ENCODE measurements at places on chromosomes 4 and X. TPM values are rescaled to one million over a fixed set of nuclear protein-coding genes. Genes with fewer than 3 reads are reported as not detected.

DNA sequence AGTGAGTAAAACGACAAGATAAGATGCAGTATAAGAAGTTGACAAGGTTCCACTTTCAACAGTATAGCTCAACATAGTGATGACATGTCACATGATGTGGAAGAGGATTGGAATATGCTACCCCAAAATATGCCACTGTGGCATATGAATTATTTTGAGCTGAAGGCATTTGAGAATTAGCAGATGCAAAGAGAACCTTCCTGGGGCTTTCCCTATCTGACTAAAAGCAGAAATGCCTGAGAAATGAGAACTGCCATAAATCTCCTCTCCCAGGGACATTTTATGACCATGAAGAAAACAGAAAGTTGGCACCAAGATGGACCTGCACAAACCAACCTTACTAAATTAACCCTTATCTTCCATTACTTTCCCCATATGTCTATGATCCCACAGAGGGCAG lies 24.8 kb downstream of the CDKN2AIP start:
- H3K27me3 ChIP-seq: no peaks in the 10 kb centered on the region
- no peak for DNase-seq
- peaks cover 10% of the 10 kb centered on the region for H3K4me1 ChIP-seq
- H3K36me3 ChIP-seq: no peaks in the 10 kb centered on the region
- no peak overlapping the region for H3K4me3 ChIP-seq
- H3K27ac ChIP-seq: no peak overlapping the region

- no peak overlapping the region for H3K27ac ChIP-seq
- DNase-seq: no peak
- no peak overlapping the region for H3K4me3 ChIP-seq
These were observed 93.4 kb downstream of the EMCN start for GRCh38 chr4:100424376-100424775.

- no peaks in the 10 kb centered on the region for H3K27me3 ChIP-seq
- no peaks in the 10 kb centered on the region for H3K4me1 ChIP-seq
- H3K27ac ChIP-seq: no peak overlapping the region
- no peak for DNase-seq
- no peaks in the 10 kb centered on the region for H3K36me3 ChIP-seq
These were observed 126.4 kb upstream of the JADE1 start for GRCh38 chr4:128682942-128683666.

GRCh38 chrX:71532078-71532752 lies 689 bp upstream of the OGT start:
- H3K27ac ChIP-seq: peak overlapping the region; percentile 85
- H3K4me3 ChIP-seq: peak overlapping the region; percentile 75
- DNase-seq: no peak
- H3K27me3 ChIP-seq: no peaks in the 10 kb centered on the region

GRCh38 chr4:87601361-87601760 lies 7.0 kb upstream of the DSPP start:
- no peaks in the 10 kb centered on the region for H3K4me1 ChIP-seq
- no peak overlapping the region for H3K27ac ChIP-seq
- H3K36me3 ChIP-seq: no peaks in the 10 kb centered on the region
- no peak overlapping the region for H3K4me3 ChIP-seq
- no peak for DNase-seq
- no peaks in the 10 kb centered on the region for H3K27me3 ChIP-seq

RP2 gene
- 16.8 TPM for total RNA-seq

PYURF gene
- 57.6 TPM for total RNA-seq

DNA sequence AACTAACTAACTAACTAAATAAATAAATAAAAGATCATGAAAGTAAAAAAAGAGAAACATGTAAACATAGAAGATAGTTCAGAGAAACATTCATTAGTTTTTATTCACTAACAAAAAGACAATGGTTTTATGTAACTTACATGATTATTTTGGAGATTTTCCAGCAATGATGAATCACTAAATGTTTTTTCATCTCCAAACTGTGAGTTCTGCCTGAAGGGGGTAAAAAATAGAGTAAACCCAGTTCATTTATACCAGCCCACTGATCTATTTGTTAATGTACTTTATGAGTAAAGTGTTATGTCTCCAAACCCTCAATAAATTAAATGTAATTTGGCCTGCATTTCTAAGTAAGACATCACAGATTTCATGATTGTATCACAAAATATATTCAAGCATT lies 101.1 kb downstream of the ATP8A1 start:
- H3K4me1 ChIP-seq: no peaks in the 10 kb centered on the region
- no peak for DNase-seq
- no peaks in the 10 kb centered on the region for H3K27me3 ChIP-seq

GRCh38 chr4:24719615-24720014 lies 75.8 kb upstream of the SOD3 start:
- H3K27me3 ChIP-seq: no peaks in the 10 kb centered on the region
- no peak overlapping the region for H3K4me3 ChIP-seq

GRCh38 chr4:20832826-20833225 lies 132.6 kb downstream of the PACRGL start:
- H3K27me3 ChIP-seq: no peaks in the 10 kb centered on the region
- H3K27ac ChIP-seq: no peak overlapping the region
- DNase-seq: no peak
- no peak overlapping the region for H3K4me3 ChIP-seq
- no peaks in the 10 kb centered on the region for H3K36me3 ChIP-seq

GPR173 gene
- 0.56 TPM for total RNA-seq

DNA sequence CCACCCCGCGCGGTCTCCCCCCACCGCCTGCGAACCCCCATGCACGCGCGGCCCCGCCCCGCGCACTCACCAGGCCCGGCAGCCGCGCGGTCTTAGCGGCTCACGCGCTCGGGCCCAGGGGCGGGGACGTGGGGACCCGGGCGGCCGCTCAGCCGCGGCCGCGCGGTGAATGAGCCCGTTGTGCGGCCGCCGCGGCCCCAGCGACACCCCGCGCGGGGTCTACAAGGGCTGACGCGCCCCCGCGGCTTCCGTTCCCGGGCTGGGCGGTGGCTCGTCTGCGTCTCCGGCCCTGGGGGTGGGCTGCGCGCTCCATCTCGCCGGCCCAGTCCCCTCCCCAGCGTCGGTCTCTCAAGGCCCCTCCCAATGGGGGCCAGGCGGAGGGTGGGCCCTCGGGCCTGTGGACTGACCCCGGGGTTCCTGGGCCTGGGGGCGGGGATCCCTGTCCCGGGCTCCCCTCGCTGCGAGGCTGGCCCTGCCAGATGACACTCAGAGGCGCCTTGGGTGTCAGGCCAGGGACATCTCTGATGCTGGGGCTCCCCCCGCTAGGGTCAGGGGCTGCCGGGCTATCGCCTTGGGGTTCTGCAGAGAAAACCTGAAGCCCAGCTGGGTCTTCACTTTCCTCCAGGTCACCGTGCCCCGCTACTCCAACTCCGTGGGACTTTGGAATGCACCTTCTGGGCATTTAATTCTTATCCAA lies 4.3 kb upstream of the SLC26A1 start:
- no peaks in the 10 kb centered on the region for H3K36me3 ChIP-seq
- H3K4me3 ChIP-seq: peak overlapping the region; percentile 43
- H3K27me3 ChIP-seq: peaks cover 47% of the 10 kb centered on the region
- H3K27ac ChIP-seq: no peak overlapping the region

DNA sequence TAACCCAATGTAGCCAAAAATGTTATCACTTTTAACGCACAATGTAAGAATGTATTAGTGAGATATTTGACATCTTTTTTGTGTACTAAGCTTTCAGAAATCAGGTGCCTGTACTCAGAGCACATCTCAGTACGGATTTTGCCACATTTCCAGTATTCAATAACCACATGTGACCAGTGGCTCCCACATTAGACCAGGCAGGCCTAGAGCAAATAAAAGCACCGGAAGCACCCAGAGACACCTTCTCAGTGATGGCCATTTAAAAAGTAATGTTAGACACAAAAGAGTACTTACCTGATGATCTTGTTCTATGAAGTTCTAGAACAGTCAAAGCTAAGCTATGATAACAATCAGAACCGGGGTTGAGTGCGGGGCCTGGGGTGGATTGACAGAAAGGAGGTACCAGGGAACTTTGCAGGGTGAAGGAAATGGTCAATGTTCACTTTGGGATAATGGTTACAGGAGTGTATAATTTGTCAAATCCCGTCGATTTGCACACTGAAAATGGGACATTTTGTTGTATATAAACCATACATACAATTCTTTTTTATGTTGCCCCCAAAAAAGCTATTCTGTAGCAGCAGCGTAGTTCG lies 1.2 kb downstream of the CTPS2 start:
- no peaks in the 10 kb centered on the region for H3K36me3 ChIP-seq
- peak overlapping the region; percentile 70 for H3K4me3 ChIP-seq
- H3K4me1 ChIP-seq: no peaks in the 10 kb centered on the region
- no peak for DNase-seq

- H3K36me3 ChIP-seq: no peaks in the 10 kb centered on the region
- H3K27ac ChIP-seq: no peak overlapping the region
- H3K4me1 ChIP-seq: no peaks in the 10 kb centered on the region
- H3K27me3 ChIP-seq: no peaks in the 10 kb centered on the region
- no peak overlapping the region for H3K4me3 ChIP-seq
These were observed 106.4 kb upstream of the NDST4 start for GRCh38 chr4:115219862-115220261.

GRCh38 chrX:102950908-102951866 lies 14.1 kb downstream of the RAB40AL start:
- peak overlapping the region; percentile 25 for H3K4me3 ChIP-seq
- H3K36me3 ChIP-seq: no peaks in the 10 kb centered on the region
- no peak overlapping the region for H3K27ac ChIP-seq
- H3K27me3 ChIP-seq: no peaks in the 10 kb centered on the region
- no peaks in the 10 kb centered on the region for H3K4me1 ChIP-seq

CENPVL2 gene
- total RNA-seq: not detected

- peaks cover 28% of the 10 kb centered on the region for H3K4me1 ChIP-seq
- no peaks in the 10 kb centered on the region for H3K36me3 ChIP-seq
- DNase-seq: no peak
These were observed 3.1 kb downstream of the TET2 start for GRCh38 chr4:105149771-105150170.

PHOX2B gene
- not detected for total RNA-seq

TBC1D9 gene
- total RNA-seq: 42.6 TPM

SORBS2 gene
- total RNA-seq: 49.3 TPM

NMU gene
- 0.83 TPM for total RNA-seq

CHM gene
- 21.9 TPM for total RNA-seq

- peak; percentile 55 for DNase-seq
- no peak within 1 kb of the TSS for H3K27ac ChIP-seq
- no peaks in the 10 kb centered on the region for H3K4me1 ChIP-seq
- H3K27me3 ChIP-seq: no peaks in the 10 kb centered on the region
- H3K4me3 ChIP-seq: peak within 1 kb of the TSS; percentile 49
These were observed at the start of gene ARMCX4 for GRCh38 chrX:101485212-101485949. ARMCX4 (plus strand) TSS chrX:101485456; CDS start chrX:101488590, 3,134 bp downstream.

GDPD2 gene
- total RNA-seq: not detected

GRCh38 chr4:175460414-175460813 lies 351.6 kb downstream of the GPM6A start:
- H3K4me1 ChIP-seq: no peaks in the 10 kb centered on the region
- H3K36me3 ChIP-seq: no peaks in the 10 kb centered on the region
- H3K27ac ChIP-seq: no peak overlapping the region
- no peak for DNase-seq
- H3K4me3 ChIP-seq: no peak overlapping the region
- no peaks in the 10 kb centered on the region for H3K27me3 ChIP-seq

GRCh38 chrX:32745323-32745722 lies 466.0 kb downstream of the DMD start:
- H3K27me3 ChIP-seq: no peaks in the 10 kb centered on the region
- H3K4me1 ChIP-seq: no peaks in the 10 kb centered on the region
- no peak for DNase-seq
- H3K27ac ChIP-seq: no peak overlapping the region

GRCh38 chrX:111615227-111615626 lies 65.7 kb upstream of the ALG13 start:
- no peaks in the 10 kb centered on the region for H3K4me1 ChIP-seq
- H3K4me3 ChIP-seq: no peak overlapping the region
- no peak for DNase-seq
- no peak overlapping the region for H3K27ac ChIP-seq
- no peaks in the 10 kb centered on the region for H3K36me3 ChIP-seq
- no peaks in the 10 kb centered on the region for H3K27me3 ChIP-seq

GRCh38 chr4:7838136-7838782 lies 101.4 kb downstream of the AFAP1 start:
- peaks cover 20% of the 10 kb centered on the region for H3K4me1 ChIP-seq
- H3K4me3 ChIP-seq: no peak overlapping the region
- no peak for DNase-seq
- no peak overlapping the region for H3K27ac ChIP-seq
- no peaks in the 10 kb centered on the region for H3K27me3 ChIP-seq

DNA sequence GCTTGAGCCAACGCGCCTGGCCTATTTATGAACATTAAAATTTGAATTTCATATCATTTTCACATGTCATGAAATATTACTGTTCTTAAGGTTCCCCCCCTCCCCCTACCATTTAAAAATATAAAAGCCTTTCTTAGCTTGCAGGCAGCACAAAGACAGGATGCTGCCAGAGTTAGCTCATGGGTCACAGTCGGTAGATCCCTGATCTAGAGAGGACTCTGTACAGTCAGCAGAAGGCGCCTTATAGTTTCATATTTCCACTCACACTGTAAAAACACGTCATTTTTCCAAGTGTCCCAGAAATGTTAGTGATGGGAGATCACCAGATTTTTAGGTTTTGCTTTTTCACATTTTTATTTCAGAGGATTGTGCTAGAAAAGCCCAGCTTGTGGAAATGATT lies 12.2 kb downstream of the NOCT start:
- no peaks in the 10 kb centered on the region for H3K27me3 ChIP-seq
- H3K4me3 ChIP-seq: no peak overlapping the region
- DNase-seq: no peak
- no peaks in the 10 kb centered on the region for H3K4me1 ChIP-seq
- no peak overlapping the region for H3K27ac ChIP-seq
- peaks cover 6% of the 10 kb centered on the region for H3K36me3 ChIP-seq

GRCh38 chr4:23967281-23967680 lies 77.4 kb upstream of the PPARGC1A start:
- H3K4me1 ChIP-seq: no peaks in the 10 kb centered on the region
- H3K36me3 ChIP-seq: no peaks in the 10 kb centered on the region
- no peak overlapping the region for H3K4me3 ChIP-seq
- H3K27me3 ChIP-seq: no peaks in the 10 kb centered on the region
- no peak for DNase-seq

- DNase-seq: no peak
- H3K27ac ChIP-seq: no peak overlapping the region
- no peak overlapping the region for H3K4me3 ChIP-seq
- no peaks in the 10 kb centered on the region for H3K27me3 ChIP-seq
- no peaks in the 10 kb centered on the region for H3K4me1 ChIP-seq
These were observed 71.6 kb downstream of the RASL11B start for GRCh38 chr4:52933738-52934137.

GRCh38 chr4:168486912-168487281 lies 6.6 kb upstream of the DDX60L start:
- H3K4me3 ChIP-seq: no peak overlapping the region
- no peak for DNase-seq
- H3K27me3 ChIP-seq: no peaks in the 10 kb centered on the region
- peaks cover under 1% of the 10 kb centered on the region for H3K4me1 ChIP-seq
- no peak overlapping the region for H3K27ac ChIP-seq
- no peaks in the 10 kb centered on the region for H3K36me3 ChIP-seq

- no peaks in the 10 kb centered on the region for H3K36me3 ChIP-seq
- no peaks in the 10 kb centered on the region for H3K4me1 ChIP-seq
- H3K27ac ChIP-seq: no peak overlapping the region
- DNase-seq: no peak
- H3K4me3 ChIP-seq: peak overlapping the region; percentile 46
- no peaks in the 10 kb centered on the region for H3K27me3 ChIP-seq
These were observed 1.1 kb downstream of the TMEM35A start for GRCh38 chrX:101079736-101080270.

PGAM4 gene
- not detected for total RNA-seq

Measured in lower lobe of right lung (tissue), 2 donors.